ENCODE measurements at places on chromosomes 7 and 10. TPM values are rescaled to one million over a fixed set of nuclear protein-coding genes. Genes with fewer than 3 reads are reported as not detected.
A peak's percentile ranks its signal among the peaks of the same experiment; 100 is the strongest.

DNA sequence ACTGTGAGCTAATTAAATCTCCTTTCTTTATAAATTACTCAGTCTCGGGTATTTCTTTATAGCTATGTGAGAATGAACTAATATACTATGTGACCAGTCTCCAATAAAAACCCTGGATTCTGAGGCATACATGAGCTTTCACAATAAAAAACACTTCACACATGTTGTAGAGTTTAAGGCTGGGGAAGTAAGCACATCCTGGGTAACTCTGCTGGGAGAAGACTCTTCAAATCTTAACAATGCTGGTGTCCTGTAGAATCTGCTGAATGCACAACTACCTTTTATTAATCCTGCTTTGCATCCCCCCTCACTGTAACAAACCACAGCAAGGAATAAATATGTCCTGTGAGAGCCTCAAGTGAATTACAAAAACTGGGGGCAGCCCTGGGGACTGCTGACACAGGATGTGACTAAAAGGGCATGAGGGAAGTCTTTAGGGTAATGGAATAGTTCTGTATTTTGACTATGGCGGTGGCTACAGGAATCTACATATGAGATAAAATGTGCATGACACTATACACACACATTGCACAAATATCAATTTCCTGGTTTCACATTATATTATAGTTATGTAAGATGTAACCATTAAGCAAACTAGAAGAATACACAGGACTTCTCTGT, 45.1 kb upstream of the KCTD7 start:
- no peak for DNase-seq

- DNase-seq, result peak; percentile 56
Measured at GRCh38 chr10:5565205-5565545, 40.4 kb downstream of the CALML3 start.

DNA sequence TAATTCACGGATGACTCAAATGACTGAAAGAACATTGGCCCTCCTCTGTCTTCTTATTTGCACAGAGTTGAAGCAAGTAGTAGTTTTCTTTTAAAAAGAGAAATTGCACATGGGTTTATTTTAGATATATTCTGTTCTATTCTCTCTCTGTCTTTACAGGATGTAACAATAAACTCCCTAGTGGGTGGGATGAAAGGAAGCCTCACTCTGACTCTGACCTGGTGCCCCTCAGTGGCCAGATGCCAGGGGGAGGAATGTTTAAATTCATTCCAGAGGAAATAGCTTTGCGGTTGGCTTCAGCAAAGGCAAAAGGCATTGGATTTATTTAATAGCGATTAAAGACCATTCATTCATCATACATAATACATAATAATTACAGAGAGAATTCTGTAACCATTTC, 156.4 kb upstream of the MTPN start:
- no peak for DNase-seq

DNA sequence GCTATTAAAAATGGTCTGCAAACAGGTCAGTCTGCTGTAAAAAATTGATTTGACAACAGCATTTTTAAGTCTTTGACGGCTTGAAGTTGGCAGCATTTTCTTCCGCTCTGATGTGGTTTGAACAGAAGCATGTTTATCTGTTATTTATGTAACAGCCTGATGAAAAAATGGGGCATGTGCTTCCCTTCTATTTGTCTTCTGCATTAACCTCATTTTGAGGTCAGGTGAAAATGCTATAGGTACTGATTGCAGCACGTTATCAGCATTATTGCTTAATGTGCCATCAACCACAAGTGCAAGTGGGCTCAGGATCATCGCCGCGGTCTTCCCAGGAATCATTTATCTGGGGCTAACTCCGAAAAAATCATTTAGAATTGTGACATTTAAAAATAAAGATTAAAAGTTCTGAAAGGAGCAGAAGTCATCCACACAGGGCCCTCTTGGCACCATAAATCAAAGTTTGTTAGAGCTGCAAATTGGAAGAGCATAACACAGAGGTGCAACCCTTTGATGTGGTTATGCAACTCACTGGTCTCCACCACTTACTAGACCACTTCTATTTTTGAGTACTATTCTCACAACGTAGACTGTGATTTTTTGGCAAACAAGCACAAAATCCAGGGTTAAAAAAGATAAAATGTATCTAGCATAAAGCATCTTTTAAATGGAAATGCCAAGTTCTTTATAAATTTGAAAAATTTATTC, 307.7 kb downstream of the MDFIC start:
- no peak for DNase-seq

GRCh38 chr7:98133181-98133580, 26.5 kb downstream of the LMTK2 start:
- DNase-seq, result no peak

DNA sequence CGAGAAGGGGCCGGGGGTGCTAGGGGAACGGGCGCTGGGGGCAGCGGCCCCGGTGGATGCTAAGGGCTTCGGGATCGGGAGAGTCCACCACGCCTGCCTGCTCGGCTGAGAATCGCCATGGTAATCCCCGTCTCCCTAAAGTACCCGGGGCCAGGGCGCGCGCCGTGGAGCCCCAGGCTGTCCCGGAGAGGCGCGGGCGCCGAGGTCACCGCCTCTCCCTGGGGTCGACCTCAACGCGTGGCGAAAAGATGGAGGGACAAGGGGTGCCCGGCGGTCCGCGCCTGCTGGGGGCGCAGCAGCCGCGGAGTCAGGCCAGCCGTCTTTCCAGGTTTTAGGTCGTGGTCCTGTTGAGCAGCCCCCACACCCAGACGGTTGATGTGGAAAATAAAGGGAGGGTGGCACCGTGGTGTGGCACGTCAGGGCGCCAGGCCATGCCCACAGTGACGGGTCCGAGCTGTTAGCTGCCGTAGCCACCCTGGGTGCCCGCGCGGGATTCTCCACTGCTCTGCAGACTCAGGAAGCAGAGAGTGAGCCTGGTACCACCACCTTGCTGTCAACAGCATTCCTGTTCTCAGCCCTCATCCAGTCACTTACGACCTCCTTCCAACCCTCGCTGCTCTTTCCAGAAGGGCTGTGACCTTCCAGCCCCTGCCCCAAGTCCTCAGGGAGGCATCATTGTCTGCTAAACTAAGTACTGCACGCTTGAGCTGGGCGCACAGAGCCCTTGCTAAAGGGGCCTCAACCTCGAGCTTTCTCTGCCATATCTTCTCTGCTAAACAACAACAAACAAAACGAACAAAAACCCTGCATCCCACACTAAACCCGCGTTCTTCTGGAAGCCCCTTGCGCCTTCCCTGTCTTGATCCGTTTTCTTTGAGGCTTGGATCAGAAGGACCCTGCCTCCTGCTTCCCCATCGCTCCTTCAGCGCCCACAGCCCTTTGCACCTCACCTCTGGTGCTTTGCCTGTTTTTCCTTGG, 666 bp downstream of the SMKR1 start:
- no peak for DNase-seq

DNA sequence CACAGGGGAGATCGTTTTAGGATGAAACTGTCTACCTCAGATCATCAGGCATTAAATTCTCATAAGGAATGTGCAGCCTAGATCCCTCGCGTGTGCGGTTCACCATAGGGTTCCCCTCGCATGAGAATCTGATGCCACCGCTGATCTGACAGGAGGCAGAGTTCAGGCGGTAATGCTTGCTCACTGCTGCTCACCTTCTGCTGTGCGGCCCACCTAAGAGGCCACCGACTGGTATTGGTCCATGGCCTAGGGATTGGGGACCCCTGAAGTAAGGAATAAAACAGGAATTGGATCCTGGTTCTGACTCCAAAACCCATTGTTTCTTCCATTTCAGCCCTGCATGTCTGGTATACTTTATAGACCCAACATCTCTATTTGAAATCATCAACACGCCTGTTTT, 4.1 kb downstream of the NOD1 start:
- no peak for DNase-seq

GRCh38 chr7:32574626-32575025, 79.3 kb downstream of the AVL9 start:
- DNase-seq, result no peak

- no peak for DNase-seq
Measured at GRCh38 chr10:65786279-65786678, 1139.6 kb upstream of the LRRTM3 start.

GRCh38 chr7:130881091-130881798, 147.2 kb upstream of the KLF14 start:
- DNase-seq, result no peak

DNA sequence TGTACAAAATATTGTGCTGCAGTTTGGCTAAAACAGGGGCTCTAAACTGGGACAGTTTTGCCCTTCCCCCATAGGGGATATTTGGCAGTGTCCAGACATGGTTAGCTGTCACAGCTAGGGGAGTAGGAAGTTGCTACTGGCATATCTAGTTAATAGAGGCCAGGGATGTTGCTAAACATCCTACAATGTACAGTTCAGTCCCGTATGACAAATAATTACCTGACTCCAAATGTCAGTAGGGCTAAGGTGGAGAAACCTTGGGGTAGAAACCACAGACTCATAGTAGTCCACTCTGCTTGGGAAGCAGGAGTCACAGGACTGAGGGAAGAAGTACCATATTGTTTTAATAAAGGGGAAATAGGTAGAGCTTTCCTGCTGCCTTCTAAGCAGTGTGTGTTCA, 39.8 kb downstream of the WBP1L start:
- DNase-seq, result no peak

DNA sequence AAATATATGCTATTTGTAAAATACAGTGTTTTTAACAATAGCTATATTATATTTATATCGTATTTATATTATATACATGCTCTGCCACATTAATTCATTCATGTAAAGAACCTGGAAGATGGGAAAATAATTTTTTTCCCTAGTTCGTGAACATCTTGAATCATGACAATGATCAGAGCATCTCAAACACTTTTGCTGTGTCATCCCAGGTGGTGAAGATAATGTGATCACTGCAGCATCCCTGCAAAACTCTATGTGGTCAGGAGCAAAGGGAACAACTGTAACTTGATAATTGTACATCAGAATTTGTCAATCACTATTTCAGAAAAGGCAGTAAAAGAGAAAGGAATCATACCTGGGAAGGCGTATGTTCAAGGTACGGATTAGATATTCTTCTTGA, 39.3 kb downstream of the RAPGEF5 start:
- DNase-seq, result no peak

- no peak for DNase-seq
Measured at GRCh38 chr7:22013711-22014110, 68.0 kb upstream of the CDCA7L start.

- DNase-seq, result no peak
Measured at GRCh38 chr10:13395540-13395939, 47.4 kb upstream of the SEPHS1 start.

UCN3 gene
- not detected for total RNA-seq

LAMB1 gene
- 120 TPM for total RNA-seq

ERVW-1 gene
- not detected for total RNA-seq

TEX47 gene
- total RNA-seq, result not detected

PIP gene
- total RNA-seq, result not detected

All from aorta (tissue), 5 donors.